NCI-H2171 treated with DMSO at 0.1 percent for 48 hours (cell line): ENCODE measurements at places on chromosomes 1 and 21.
A peak's percentile ranks its signal among the peaks of the same experiment; 100 is the strongest.

- DNase-seq = no peak
Measured at GRCh38 chr1:102120910-102121309, 124.2 kb upstream of the OLFM3 start.

DNA sequence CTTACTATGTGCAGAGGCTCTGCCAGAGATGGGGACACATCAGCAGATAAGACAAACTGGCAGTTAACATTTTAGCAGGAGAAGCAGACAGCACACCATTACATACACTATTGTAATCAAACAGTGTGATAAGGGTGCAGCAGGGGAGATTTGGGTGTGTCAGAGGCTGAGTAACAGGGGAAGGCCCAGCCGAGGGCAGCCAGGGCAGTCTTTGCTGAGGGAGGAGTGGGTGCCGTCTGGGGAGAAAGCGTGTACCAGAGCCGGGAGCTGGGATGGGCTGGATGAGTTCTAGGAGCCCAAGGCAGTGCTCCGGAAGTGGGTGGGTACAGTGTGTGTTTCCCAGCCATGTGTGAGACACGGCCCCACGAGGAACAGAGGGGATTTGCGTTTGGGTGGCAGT lies 31.2 kb downstream of the KCNA10 start:
- DNase-seq = no peak

DNA sequence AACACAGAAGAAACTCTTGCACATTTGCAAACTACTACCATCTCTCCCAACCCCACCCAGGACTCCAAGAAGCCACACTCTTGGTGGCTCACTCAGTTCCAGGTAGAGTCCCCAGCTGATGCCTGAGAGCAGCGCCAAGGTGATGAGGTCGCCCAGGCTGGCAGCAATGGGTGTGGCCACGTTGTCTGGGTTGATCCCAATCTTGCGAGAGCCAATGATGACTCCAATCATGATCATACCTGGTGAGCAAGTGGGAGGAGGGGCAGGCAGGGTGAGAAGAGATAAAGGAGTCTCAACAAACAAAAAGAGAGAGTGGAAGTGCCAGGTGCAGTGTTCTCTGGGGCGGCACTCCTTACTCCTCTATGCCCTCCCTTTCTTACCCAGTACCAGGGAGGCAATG lies 14.4 kb downstream of the SLC41A1 start:
- DNase-seq = no peak

GRCh38 chr1:109976762-109977161 lies 7.8 kb upstream of the AHCYL1 start:
- DNase-seq = no peak

GRCh38 chr1:176461576-176461975 lies 1.4 kb upstream of the PAPPA2 start:
- no peak for DNase-seq

DNA sequence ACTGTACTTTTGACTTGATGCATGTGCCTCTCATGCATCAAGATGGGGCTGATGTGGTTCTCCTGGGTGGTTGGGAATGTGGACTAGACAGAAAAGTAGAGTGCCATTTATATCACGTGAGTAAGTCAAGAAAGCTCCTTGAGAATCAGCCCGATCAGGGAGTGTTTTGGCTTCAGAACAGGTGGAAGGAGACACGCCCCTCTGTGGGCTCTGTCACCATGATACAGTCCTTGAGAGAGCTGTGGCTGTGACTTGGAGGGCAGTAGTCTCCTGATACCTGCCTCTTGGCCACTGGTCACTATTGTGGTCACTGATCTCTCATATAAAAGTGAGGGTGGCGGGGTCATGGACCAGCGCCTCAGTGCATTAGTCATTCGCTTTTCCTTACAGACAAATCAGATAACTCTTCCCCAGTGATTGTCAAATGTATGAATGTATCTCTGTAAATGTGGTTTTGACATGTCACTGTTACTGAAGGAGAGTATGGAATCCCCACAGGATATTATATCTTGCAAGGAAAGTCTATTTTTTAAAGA lies 8.9 kb upstream of the C4BPB start:
- DNase-seq = no peak

DNA sequence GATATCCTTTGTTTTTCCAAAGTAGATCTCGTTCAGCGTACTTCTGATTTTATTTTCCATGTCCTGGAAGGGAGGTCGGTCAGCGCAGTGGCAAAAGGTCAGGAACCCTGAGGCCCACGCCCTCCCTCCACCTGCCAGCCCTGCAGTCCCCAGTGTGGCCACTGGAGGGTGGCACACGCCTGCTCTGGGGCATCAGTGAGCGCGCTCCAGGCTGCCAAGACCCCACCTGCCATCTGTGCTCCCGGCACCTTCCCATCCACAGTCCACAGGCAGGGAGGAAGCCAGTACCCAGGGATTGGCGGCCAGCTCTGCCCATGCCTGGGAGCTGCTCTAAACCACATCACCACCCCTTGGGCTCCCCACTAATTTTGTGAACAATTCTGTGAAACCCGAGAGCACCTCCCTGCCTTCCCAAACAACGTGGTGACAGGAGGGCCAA lies 32.3 kb downstream of the SLC66A1 start:
- peak; percentile 73 for DNase-seq

- DNase-seq = no peak
Measured at GRCh38 chr1:17791480-17791879, 36.3 kb downstream of the ACTL8 start.

DNA sequence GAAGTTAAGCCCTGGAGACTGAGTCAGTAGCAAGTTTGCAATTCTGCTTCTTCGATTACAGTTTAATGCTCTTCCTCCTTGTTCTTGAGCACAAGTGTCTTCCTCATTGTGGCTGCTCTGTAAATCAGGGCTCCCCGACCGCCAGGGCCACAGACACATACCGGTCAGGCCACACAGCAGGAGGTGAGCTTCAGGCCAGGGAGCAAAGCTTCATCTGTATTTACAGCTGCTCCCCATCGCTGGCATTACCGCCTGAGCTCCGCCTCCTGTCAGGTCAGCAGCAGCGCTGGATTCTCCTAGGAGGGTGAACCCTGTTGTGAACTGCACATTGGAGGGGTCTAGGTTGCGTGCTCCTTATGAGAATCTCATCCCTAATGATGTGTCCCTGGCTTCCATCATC lies 1.7 kb upstream of the TRAPPC10 start:
- no peak for DNase-seq

GRCh38 chr1:205630241-205630640 lies 1.6 kb downstream of the ELK4 start:
- DNase-seq = no peak

- DNase-seq = no peak
Measured at GRCh38 chr1:153546371-153546770, 765 bp upstream of the S100A4 start.

- DNase-seq = no peak
Measured at GRCh38 chr1:172746091-172746949, 87.4 kb downstream of the FASLG start.
